Small intestine (tissue), 16 donors: ENCODE measurements at places on chromosomes 4 and X.

DNA sequence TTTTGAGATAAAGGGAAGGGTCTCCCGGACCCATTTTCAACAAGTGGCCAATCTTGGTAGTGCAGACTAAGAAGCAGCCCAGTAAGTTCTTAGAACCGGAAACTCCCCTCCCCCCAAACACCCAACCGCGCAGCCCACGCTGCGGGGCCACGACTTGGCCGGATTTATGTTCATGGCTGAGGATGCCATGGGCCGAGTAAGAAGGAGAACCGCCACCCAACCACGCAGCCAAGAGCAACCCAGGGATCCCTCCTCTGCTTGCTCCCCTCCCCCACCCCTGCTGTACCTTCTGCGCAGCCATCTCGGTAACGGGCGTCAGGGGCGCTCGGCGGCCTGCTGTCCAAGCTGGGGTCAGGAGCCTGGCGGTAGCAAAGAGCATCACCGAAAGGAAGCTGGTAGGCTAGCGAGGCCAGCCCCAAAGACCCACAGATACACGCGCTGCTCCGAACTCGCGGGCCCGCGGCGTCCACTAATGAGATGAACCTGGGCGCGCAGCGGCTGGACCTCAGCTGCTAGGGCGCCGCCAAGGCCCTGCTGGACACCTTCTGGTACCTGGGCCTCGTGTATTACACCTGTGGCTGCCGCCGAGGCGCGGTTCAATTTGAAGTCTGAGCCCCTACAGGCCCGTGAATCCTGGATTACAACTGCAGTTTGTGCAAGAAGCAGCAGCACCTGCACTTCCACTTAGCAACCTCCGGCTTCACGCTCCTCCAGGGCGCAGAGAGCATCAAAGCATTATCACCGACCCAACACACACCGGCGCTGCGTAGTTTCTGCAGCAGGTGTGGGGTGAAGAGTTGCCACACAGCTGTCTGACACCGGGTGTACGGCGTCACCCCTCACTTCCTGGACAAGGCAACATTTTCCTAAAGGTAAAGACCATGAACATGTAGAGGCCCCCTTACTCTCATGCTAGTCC, 63.4 kb downstream of the NUDT10 start:
- peak; percentile 20 for DNase-seq

DNA sequence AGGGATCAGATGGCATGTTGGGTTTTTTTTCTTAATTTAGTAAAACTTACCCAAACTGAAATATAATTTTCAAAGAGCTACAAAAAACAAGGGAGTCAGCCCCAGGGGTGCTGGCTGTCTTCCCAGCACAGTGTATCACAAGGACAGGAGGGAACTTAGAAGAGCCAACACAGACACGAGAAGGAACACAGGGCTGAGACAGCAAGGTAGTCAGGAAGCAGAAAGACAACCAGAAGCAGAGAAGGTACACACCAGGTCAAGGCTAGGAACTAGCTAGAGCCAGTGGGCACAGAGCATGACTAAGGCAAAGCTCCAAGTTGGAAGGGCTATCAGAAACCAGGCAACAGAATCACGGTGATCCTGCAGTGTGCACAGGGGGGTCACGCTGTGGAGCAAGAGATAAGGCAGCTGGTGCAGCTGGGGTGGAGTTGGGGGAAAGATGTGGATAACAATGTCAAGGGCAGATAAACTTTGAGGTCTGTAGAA, 168.7 kb downstream of the NR3C2 start:
- peak; percentile 61 for DNase-seq

DNA sequence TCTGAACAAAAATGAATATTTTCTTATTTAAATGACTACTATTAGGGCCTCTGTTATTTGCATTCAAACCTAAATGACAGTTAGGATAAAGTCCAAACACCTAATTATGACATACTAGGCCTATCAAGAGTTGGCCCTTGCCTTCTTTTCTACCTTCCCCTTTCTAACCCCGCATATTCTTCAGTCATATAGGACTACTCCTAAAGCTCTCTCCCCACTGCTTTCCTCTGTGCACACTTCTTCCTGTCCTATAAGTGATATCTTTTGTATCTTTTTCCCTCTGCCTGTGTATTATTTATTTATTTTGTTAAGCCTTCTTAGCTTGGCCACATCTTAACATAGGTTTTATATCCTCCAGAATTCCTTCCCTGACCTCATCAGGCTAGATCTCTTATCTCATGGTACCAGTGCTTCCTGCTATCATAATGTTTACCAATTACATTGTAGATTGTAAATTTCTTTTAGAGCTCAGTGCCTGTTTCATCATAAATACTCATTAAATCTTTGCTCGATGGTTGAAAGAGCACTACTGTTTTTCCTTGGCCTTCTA, 22.5 kb downstream of the ERVMER34-1 start:
- DNase-seq = no peak

DNA sequence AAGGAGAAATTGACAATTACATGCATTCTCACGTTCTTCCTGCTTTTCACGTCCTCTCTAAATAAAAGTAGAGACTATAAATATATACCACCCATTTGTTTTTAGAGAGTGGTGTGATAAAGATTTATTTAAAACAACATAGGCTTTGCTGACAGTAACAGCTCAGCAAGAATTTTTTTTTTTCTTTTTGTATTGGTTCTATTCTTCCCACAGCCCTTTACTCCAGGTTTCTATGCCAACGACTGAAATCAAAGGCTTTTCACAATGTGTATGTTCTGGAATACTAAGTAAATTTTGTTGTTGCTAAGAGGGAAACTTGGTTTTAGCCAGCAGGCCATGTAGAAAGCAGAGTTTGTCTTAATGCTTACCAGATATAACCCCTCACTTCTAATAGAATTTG, 43.4 kb downstream of the MAOA start:
- DNase-seq = no peak

GRCh38 chr4:1792832-1793495, at the start of gene FGFR3:
Gene FGFR3, plus strand, starts transcription at chr4:1793293. Its CDS starts 642 bp downstream, at chr4:1793935.
- peak; percentile 85 for DNase-seq

DNA sequence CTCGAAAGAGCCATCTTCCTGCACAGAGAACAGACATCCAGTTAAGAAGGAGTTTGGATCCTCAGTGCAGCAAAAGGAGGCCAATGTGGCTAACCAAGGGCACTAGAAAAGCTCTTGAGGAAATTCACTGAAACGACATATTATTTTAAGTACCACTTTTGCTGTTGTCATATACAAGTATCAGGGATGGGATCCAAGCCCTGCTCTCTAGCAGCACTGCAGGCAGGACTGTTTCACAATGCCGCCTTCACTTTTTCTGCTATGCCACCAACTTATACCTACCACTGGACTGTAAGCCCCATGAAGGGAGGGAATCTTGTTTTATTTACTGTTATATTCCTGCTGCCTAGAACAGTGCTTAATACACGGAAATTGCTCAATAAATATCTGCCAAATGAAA, 299.0 kb downstream of the NR3C2 start:
- DNase-seq = no peak

- no peak for DNase-seq
These were observed 292.9 kb downstream of the IL1RAPL1 start for GRCh38 chrX:28880136-28880535.

DNA sequence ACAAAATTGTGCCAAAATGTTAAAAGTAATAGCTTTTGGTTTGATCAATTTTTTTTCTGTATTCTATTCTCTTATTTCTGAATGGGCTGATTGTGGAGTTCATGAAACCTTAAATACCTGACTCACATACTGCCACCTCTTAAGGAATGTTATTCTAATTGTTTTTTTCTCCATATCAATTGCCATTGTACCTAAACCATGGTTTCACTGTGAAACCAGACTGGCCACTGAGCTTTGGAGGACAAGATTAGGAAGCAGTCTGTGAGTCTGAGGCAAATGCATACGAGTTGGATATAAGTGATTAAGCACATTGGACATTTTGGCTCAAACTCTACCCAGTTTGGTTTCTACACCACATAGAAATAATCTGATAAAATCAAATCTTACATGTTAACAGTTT, 184.0 kb downstream of the IQCM start:
- no peak for DNase-seq

- DNase-seq = no peak
These were observed 183.7 kb downstream of the SPATA18 start for GRCh38 chr4:52234561-52235440.

GRCh38 chr4:81913427-81913879, 441.7 kb upstream of the RASGEF1B start:
- peak; percentile 76 for DNase-seq

DNA sequence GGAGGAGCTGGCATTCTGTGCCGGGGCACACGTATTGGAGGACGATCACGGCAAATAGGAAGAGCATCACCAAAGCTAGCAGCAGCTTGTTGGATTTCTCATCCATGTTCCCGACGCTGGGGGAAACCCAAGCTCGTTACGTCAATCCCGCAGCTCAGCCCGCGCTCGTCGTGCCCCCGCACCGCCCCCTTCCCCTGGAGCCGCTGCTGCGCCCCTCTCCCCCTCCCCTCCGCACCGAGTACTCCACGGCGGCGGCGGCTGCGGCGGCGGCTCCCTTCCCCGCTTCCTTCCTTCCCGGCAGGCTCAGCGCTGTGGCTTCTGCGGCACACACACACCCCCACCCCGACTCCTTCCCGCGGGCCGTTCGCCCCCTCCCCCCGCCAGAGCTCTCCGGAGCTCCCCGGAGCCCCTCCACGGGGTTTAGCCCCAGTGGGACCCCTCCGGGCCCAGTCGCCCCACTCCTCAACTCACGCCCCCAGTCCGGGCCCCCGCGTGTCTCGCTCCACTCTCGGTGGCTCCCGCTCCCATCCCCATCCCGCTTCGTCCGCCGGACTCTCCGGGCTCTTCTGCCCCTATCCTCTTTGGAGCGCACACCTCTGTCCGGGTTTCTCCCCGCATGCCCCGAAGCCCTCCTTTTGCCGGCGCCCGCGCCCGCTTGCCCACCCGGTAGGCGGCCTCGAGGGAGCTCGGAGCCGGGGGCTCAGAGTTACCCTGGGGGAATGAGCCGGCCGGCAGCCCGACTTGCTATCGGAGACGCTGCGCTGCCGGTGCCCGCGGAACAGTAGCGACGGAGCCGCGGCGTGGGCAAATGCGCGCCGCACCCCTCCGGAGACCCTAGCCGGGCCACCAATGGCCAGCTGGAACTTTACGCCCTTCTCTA, 978 bp downstream of the HS6ST2 start:
- DNase-seq = no peak

- no peak for DNase-seq
These were observed 186.9 kb downstream of the NR3C2 start for GRCh38 chr4:148255344-148255720.

- DNase-seq = no peak
These were observed 25.5 kb downstream of the MOB1B start for GRCh38 chr4:70927502-70928137.

GRCh38 chr4:127832585-127832984, 48.1 kb upstream of the PLK4 start:
- no peak for DNase-seq
